ENCODE measurements at places on chromosomes 5 and 9.
A peak's percentile ranks its signal among the peaks of the same experiment; 100 is the strongest.

DNA sequence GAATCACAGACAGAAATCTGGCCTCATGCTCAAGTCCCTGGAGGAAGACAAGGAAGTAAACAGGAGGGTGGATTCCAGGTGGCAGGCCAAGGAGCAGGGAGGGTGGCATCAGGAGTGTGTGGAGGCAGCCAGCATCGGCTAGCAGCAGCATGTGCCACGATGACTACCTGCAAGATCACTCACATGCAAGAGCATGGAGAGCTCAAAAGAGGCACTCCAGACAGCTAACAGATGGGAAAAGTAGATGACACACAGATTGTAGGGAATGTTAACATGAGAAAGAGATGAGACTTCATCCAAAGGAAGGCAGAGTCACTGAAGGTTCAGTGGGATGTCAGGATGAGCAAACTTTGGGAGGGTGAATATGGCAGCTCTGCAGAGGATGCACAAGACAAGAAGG lies 104.3 kb downstream of the SEMA5A start:
- DNase-seq: no peak

DNA sequence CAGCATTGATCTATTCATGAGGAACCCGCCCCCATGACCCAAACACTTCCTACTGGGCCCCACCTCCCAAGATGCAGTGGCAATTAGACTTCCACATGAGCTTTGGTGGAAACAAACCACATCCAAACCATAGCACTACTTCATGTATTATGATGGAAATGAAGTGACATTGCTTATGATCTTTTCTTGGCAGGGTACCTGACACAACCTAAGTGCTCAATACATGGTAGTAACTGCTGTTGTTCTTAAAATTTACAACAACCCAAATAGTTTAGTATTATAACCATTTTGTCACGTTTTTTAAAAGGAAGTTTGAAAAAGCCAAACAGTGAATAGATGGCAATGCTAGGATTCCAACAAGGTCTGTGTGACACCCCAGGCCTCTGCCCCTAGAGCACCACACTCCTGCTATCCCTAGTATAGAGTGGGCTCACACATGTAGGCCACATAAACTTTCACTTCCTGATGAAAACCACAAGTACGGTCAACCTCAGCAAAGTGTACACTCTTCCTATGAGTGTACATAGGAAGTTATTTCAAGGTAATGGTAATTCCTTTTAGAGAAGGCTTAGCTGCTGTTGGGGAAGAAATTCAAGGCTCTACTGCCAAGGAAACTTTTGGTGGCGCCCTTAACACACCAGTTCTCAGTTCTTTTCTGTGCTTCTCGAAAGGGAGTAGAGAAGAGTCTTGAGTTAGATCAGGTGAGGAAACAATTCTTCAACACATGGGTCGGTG lies 97.6 kb downstream of the ARSB start:
- no peak for DNase-seq

- DNase-seq: no peak
These were observed 14.1 kb downstream of the NDUFA8 start for GRCh38 chr9:122145592-122145863.

DNA sequence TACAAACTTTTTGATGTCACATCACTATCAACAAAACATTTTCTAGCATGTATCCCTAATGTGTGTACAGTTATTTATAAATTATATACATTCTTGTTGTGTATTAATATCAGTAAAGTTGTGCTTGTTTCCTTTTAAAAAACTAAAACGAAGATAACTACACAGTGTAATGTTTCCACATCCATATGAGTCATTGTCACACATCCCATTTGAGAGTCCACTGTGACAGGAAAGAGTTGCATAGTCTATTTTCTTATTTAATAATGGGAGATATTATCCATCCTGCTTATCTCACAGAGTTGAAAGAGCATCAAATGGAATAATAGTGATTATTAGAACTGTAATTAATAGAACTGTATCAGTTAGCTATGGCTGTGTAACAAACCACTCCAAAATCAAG lies 434.0 kb upstream of the CLINT1 start:
- peak; percentile 17 for DNase-seq

- DNase-seq: no peak
These were observed 271.6 kb downstream of the RAB3C start for GRCh38 chr5:58854441-58854840.

DNA sequence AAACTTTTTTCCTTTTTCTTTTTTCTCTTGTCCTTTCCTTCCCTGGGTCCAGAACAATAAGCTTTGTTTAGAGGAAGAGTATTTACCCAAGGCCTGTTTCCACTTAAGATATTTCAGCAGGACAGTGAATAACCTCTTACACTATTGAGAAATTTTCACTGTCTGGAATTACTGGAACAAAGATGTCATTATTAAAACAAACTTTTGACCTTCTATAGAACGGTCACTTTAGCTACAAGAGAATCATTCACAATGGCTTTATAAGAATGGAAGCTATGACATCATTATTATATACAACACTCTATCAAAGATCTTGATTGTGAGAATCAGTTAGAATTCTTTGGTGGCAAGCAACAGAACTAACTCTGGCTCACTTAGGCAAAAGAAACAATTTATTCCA lies 22.0 kb upstream of the ARHGAP26 start:
- DNase-seq: no peak

DNA sequence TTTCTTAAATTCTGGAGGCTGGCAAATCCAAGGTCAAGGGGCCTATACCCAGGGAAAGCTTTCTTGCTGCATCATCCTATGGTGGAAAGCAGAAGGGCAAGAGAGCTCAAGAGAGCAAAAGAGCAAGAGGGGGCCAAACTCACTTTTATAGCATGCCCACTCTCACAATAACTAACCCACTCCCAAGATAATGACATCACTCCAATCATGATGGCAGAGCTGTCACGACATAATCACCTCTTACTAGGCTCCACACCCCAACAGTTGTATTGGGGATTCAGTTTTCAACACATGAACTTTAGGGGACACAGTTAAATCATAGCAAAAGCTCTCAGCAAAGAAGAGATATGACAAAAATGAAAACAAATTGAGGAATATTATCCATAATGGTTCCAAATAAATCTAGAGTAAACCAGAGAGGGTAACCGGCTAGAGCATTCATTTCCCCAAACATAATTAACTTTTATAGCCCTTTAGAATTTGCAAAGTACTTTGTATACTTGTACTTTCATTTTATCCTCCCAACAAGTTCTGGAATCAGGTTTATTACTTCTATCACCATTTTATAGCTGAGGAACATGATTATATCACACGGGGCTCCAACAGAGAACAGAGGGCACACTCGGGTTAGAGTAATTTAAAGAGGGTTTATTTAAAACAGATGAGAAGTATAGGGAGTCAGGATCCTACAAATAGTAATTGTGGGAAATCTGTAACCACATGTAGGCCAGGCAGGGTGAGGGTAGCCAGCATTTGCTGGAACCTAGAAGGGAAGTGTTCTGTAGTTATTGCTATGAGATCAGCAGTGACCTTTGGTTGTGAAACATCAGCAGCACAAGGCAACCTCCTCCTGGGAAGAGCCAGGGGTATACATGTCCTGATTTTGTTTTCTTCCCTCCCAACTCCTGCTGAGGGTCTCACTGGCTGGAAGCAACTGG lies 7.2 kb upstream of the TARS1 start:
- no peak for DNase-seq

- no peak for DNase-seq
These were observed 592.1 kb downstream of the TLE4 start for GRCh38 chr9:80163889-80164288.

DNA sequence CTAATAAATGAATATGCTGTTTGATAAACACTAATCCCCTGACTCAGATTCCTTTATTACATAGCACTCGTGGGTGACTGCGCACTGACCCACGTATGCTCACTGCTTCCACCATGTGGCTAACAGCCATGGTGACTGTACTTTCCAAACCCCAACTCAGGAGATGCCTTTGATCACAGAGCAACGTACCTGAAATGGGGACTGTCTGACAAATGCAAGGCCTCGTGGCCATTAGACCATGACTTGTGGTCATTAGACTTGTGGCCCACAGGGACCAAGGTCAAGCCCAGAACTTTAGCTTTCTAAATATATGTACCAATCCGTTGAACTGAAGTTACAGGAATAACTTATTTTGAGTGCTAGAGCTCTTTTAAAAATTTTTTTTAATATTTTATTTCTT lies 46.6 kb downstream of the CYFIP2 start:
- peak; percentile 54 for DNase-seq

- no peak for DNase-seq
These were observed 696.9 kb upstream of the C9orf72 start for GRCh38 chr9:28270156-28270555.

DNA sequence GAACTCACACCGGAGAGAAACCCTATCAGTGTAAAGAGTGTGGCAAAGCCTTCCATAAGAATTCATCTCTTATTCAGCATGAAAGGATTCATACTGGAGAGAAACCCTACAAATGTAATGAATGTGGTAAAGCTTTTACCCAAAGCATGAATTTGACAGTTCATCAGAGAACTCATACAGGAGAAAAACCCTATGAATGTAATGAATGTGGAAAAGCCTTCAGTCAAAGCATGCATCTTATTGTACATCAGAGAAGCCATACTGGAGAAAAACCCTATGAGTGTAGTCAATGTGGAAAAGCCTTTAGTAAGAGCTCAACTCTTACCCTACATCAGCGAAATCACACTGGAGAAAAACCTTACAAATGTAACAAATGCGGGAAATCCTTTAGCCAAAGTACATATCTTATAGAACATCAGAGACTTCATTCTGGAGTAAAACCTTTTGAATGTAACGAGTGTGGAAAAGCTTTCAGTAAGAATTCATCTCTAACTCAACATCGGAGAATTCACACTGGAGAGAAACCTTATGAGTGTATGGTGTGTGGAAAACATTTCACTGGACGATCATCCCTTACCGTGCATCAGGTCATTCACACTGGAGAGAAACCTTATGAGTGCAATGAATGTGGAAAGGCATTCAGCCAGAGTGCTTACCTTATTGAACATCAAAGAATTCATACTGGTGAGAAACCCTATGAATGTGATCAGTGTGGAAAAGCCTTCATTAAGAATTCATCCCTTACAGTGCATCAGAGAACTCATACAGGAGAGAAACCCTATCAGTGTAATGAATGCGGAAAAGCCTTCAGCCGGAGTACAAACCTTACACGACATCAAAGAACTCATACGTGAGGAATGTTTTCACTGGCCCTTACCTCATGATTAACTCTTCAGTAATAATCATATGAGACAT lies 8.9 kb upstream of the ZNF454 start:
- no peak for DNase-seq

DNA sequence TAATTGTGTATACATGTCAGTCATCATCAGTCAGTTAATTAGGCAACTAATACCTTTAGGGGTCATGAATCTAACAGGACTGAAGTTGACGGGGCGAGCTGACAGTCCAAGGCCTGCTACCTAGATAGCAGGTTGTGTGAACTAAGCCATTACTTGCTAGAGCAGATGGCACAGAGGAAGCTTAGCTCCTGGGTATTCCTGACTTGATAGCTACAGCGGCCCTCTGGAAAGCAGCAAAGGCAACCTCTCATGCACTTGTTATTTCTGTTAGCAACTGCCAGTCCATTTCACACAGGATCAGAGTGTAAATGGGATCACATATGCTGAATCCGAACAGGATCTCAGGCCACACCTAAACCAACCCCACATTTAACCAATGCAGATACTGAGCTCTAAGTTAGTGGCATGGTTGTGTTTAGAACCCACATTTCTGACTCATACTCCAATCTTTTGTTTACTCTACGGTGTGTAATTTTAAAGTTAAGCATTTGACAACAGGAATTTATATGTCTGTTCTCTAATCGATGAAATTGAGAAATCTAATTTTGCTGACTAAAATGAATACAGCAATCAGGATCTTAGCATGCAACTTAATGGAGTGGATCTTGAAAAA lies 521.3 kb upstream of the ZNF608 start:
- DNase-seq: no peak

GRCh38 chr5:150503977-150504620 lies 3.8 kb upstream of the NDST1 start:
- DNase-seq: no peak

GRCh38 chr5:135890296-135890695 lies 5.3 kb downstream of the IL9 start:
- no peak for DNase-seq

DNA sequence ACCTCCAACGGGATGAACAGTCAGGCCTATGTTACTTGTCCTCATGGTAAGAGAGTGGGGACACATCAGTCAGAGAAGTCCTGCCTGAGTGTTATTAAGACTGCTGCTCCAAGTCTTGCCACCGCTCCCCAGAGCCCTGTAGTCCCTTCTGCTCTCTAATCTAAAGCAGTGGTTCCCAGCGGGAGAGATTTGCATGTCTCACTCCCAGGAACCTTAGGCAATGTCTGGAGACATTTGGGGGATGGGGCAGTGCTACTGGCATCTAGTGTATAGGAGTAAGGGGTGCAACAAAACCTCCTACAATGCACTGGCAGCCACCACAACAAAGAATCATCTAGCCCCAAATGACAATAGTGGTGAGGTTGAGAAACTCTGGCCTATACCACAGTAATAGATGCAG lies 2.6 kb upstream of the SVEP1 start:
- DNase-seq: no peak

DNA sequence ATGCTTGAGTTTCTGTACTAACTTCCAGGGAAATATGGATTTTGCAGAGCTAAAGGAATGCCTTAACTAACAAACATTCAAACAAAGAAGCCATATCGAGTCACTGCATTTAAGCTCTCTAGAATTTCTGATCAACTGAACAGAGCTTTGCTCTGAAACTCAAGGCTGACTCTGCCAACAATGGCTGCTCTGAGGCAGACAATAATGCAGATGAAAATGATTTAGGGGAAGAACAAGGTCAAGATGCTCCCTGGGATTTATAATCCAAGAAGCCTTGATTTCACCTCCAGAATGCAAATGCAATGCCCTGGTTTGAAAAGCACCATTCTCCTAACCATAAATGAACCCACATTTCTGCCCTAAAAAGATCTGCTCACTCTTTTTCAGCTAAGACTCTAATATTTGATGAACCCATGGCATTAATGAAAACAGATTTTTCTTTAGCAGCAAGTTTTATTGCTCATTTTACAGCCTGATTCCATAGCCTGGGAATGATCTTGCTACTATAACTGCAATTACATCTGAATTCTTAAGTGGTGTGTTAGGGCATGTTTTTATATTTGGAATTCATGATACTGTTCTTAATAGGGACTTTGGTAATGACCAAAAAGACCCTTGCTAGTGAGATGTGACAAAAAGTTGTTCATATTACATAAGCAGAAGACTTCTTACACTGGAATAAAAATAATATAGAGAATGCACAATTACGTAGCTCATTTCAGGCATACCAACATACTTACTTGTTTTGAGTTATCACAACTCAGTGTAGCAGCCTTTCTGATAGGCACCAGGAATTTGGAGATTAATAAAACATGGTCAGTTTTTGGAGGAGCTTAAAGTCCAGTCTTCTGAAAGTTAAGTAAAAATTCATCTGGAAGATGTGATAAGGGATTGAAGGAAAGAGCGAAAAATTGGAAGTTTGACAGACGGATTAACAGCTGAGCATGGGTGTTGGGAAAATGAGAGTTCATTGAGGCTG lies 169.4 kb downstream of the TRPM3 start:
- no peak for DNase-seq

DNA sequence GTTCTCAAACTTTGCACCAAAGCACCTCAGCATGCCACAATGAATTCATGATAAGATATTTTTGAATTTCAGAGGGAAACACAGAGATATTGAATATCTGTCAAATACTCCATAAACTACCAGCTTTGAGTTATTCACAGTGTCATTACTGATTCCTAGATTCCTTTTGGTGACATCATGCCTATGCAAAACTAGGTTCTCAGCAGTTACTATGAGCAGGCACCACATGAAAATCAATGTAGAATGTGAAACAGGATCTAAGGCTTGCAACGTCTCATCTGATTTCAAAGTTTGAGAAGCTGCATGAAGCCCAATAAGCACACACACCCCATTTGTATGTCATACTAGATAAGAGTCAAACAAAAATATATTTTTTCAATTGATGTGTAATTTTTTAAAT lies 426.5 kb downstream of the NR2F1-AS1 start:
- no peak for DNase-seq

Measured in CD14-positive monocyte (primary cell).